ENCODE measurements at places on chromosomes 11 and 22.

DNA sequence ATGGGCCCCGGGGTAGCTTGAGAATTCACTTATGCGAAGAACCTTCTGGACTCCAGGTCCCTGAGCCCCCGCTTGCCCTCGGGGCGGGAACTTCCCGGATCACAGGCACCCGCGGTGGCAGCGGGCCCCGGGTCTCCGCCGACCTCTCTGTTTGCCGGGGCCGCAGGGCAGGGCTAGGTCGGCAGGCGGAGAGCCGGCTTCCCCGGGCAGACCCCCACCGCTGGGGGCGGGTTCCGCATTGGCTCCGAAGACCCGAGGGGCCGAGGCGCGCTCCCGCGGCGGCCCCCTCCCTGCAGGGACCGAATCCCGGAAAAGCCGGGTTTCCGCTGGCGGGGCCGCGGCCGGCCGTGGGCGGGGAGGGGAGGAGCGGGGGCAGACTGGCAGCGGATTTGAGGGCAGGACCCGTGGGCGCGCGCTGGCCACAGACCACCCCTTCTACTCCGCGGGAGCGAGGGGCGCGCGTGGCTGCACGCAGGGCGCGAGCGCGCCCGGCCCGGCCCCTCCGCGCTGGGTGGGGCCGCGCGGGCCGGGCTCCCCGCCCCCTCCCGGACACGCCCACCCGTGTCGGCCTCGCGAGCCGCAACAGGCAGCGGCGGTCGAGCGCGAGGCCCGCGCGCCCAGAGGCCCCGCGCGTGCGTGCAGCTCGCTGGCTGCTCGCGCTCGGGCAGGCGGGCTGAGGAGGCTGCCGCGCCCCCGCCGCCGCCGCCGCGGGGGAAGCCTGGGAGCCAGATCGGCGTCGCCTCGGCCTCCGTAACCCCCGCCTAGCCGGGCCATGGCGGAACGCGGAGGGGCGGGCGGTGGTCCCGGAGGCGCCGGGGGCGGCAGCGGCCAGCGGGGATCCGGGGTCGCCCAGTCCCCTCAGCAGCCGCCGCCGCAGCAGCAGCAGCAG is at the start of gene PACS1:
TSS of gene PACS1 (plus strand) at position 558 of the 889 bp plus-strand sequence. CDS start at position 773, 215 bp downstream.
- peak; percentile 40 for DNase-seq

DNA sequence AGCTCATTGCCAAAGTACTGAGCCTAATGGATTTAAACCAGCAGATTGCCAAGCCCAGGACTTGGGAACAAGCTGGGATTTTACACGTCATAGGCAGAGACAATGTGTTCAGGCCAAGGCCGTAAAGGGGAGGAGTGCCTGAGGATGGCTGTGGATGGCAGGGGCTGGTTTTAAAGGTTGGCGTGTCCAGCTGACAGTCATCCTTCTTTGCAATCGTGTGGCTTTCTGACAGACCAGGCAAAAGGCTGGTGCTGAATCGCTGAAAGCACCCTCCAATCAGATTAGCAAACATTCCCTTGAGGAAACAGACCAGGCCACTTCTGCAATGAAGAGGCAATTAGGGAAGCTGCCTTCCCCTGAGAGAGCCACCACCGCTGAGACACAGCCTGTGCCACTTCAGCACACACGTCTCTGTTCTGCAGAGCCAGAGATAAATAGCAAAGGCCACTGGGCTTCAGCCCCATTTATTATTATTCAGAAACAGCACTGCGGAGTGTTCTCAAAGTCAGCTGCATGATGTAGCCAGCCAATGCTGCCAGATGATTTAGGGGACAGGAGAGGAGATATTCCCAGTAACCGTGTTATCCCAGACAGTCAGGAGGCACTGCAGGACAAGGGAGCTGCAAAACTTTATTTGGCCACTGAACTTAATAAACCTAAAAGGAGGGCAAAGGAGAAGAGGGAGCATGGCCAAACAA is 54.2 kb upstream of the CSNK2A3 start:
- peak; percentile 73 for DNase-seq

DNA sequence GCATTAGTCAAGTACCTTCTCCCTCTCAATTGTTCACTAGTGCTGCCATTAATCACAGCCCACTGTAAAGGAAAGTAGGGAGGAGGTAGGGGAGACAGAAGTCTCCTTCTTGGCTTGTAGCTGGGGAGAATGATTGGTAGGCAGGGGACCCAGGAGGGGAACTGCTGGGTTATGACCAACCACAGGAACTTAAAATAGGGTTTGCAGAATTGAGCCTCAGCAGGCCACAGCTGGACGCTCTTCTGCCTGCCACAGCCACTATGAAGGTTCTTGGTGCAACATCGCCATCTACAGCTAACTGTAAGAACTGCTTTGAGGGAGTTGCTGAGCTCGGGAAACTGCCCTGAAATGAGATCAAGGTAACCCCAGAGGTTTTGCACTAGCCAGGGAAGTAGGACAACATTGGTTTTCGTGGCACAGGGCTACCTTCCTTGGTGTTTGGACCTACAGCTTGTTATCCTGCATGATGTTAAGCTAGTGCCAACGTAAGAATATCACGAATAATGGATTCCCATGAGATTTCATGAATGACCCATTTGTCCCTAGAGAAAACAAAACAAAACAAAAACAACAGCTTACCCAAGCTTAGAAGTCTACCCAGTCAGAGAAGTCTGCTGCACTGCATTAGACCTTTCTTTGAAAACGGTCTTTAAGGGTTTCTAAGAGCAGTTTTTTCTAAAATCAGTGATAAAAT is 787.1 kb upstream of the API5 start:
- DNase-seq: peak; percentile 64

- DNase-seq: no peak
Observed at GRCh38 chr11:113618360-113618759, 87.7 kb downstream of the TMPRSS5 start.

- DNase-seq: peak; percentile 53
Observed at GRCh38 chr22:32204040-32204855, 625 bp downstream of the RFPL2 start.

GRCh38 chr22:46806794-46807193 is 44.3 kb downstream of the TBC1D22A start:
- DNase-seq: no peak

GRCh38 chr22:20131859-20132685 is 468 bp downstream of the ZDHHC8 start:
- DNase-seq: no peak

DNA sequence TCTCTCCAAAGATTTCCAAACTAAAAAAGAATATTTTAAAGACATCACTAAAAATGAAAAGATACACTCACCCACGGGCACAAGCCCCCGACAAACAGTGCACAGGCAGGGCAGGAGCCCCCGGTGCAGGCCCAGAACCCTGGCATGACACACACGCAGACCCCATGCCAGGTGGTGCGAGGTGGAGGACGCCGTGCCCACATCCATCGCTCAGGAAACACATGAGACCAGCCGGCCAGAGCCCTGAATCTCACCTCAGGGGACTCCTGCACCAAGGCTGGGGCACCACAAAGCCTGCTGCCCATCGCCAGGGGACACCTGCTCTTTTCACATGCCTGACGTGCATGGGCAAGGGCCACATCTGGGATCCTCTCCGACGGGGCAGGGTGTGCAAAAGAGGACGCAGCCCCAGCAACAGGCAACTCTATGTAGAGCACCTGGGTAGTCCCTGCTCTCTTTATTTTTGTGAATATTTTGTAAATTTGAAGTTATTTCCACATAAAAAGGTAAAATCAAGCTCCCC is 13.4 kb downstream of the BRD1 start:
- DNase-seq: no peak

- DNase-seq: peak; percentile 71
Observed at GRCh38 chr22:37186228-37186996, 1.6 kb downstream of the C1QTNF6 start.

DNA sequence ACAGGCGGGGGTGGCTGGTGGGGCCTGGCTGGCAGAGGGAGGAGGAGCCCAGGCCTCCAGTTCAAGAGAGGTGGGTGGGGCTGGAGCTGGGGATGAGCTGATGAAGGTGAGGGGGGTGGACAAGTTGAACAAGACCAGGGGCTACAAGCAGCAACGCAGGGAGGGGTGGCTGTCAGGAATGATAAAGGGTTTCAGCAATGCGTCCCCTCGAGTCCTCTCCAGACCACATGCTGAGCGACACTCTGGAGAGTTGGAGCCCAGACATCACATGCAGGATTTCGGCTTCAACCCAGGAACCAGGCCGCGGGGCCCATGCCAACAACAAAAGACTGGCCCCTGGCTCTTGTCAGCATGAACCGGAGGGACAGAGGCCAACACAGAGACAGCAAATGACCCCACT is 480.3 kb downstream of the BRD1 start:
- DNase-seq: no peak

- peak; percentile 47 for DNase-seq
Observed at GRCh38 chr22:19121631-19122142, 525 bp downstream of the DGCR2 start.

DNA sequence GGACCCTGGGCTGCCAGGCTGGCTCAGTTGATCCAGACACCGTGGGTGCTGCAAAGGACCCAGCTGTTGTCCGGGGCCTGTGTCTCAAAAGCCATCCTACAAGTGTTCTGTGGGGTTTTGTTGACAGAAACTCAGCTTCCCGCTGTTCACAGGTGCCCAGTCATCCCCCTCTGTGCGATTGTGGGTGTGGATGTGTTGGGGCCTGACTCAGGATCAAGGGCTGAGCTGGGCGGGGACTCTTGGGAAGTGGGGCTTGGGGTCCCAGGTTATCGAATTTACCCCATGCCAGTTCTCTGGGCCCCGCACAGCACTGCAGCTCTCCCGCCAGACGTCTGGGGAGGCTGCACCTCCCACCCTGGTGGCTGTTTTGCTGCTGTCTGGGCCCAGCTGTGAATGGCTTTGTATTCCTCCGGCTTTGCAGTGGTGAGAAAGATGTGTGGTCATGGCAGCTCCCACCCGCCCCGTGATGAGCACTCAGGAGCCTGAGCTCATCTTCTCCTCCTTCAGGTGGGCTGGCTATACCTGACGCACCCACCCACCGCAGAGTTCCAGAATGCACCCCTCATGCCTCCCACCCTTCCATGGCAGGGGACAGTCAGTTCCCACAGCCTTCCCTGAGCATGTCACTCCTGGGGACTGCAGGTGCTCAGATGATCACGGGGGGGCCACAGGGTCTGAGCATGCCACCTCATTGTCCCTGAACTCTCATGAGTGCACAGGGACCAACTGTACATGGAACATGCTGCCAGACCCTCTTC is 3.6 kb upstream of the AP2A2 start:
- no peak for DNase-seq

DNA sequence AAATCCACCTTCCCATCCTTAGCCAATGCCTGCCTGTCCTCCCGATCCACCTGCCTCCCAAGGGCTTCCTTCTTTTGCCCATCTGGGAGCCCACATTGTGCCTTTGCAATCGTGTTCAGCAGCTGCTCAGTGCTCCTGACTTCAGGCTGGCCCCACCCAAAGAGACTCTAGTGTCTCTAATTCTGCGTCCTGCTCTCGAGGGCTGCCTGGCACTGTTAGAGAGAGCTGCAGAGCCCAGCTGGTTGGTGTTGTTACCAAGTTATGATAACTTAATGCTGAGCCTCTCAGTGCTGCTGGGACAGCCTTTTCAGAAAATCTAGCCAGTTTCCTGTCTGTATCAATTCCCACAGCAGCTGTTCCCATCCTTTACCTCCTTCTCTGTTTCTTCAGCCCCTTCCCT is 69.1 kb downstream of the MICAL2 start:
- DNase-seq: peak; percentile 27

- peak; percentile 49 for DNase-seq
Observed at GRCh38 chr11:11620173-11620920, 1.5 kb downstream of the GALNT18 start.

DNA sequence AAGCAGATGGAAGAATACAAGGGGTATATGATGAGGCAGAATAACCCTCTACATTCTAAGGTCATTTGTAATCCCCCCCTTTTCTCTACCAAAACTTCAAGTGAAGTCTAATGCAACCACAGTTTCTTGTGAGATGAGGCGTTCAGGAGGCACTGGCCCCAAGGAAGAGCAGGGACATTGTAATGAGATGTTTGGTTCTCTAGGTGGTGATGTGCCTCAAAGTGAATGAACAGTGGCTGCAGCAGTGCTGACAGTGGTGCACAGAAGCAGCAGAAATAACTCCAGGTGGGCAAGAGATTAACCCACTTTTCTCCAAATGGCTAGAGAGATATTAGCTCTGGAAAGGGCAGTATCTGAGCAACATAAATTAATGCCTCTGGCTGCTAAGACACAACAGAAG is 33.8 kb downstream of the PDGFD start:
- DNase-seq: peak; percentile 10

- DNase-seq: no peak
Observed at GRCh38 chr22:47231759-47232158, 469.3 kb downstream of the TBC1D22A start.

DNA sequence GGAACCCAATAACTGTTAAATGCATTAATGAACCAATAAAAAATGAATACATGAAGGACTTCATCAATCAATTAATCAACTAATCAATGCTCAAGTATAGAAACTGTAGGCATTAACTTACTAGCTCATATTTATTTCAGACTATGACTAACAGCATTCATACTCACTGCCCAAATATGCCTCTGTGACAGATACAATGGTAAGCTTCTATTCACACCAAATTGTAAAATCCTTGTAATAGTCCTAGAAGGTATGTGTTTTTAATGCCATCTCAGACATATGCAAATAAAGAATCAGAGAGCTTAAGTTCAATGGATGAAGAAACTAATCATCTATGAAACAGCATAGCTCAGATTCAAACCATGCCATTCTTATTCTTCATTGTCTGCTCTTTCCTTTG is 1253.6 kb upstream of the TENM4 start:
- no peak for DNase-seq

GRCh38 chr11:32829157-32829679 is 509 bp upstream of the PRRG4 start:
- no peak for DNase-seq

DNA sequence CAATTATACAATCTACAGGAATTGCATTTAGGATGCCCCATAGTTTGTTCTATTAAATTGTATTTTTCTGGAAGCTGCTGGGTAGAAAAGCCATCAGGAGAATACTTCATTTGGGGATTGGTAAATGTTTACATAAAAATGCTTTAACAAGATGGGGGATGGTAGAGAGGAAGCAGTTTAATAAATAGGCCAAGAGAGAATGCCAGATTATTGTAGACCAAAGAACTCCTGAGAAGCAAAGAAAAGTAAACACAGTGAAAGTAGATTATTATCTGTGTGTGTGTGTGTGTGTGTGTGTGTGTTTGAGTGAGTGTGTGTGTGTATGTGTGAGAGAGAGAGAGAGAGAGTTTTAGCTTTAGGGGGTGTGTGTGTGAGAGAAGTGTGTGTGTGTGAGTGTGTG is 820.4 kb upstream of the CCDC90B start:
- no peak for DNase-seq

GRCh38 chr11:115626414-115626813 is 122.2 kb upstream of the CADM1 start:
- DNase-seq: no peak

DNA sequence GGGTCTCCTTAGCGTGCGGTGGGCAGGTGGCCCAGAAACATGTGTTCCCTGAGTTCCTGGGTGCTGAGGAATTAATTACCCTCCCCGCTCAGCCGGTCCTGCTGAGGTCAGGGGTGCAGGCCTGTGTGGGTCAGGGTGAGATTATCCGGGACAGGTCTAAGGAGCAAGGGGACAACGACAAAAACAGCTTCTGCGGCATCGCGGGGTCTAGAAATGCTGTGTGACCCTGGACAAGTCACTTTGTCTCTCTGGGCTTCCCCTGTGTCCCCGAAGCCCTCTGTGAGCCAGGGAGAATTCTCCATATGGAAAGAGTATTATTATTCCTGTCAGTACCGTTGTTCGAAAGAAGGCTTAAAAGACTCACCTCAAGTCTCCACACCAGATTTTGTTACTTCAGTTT is 186.1 kb downstream of the MN1 start:
- DNase-seq: no peak
